Mesothelial cell of epicardium (in vitro differentiated cells): ENCODE measurements at places on chromosomes 12 and 14.
A peak's percentile ranks its signal among the peaks of the same experiment; 100 is the strongest.

- no peaks in the 10 kb centered on the region for H3K36me3 ChIP-seq
- H3K27ac ChIP-seq = no peak overlapping the region
- H3K27me3 ChIP-seq = peaks cover 7% of the 10 kb centered on the region
These were observed 21.7 kb upstream of the KICS2 start for GRCh38 chr12:64243809-64244208.

- H3K27ac ChIP-seq = no peak overlapping the region
- H3K4me3 ChIP-seq = no peak overlapping the region
- no peak for DNase-seq
- H3K4me1 ChIP-seq = peaks cover 16% of the 10 kb centered on the region
- H3K36me3 ChIP-seq = no peaks in the 10 kb centered on the region
- H3K27me3 ChIP-seq = no peaks in the 10 kb centered on the region
These were observed 69.3 kb upstream of the TMPO start for GRCh38 chr12:98446060-98446459.

DNA sequence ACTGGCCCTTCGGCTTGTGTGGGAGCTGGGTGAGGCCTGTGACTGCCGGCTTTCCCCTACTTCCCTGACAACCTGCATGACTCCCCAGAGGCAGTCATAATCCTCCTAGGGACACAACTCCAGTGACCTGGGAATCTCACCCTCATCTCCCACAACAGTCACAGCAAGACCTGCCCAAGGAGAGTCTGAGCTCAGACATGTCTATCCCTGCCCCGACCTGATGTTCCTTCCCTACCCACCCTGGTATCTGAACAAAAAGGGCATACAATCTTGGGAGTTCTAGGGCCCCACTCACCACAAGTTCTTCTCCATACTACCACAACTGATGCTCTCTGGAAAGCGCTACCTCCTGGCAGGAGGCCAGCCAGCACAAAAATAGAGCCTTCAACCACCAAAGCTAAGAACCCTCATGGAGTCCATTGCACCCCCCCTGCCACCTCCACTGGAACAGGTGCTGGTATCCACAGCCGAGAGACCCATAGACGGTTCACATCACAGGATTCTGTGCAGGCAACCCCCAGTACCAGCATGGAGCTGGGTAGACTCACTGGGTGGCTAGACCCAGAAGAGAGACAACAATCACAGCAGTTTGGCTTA is 16.8 kb downstream of the ATP23 start:
- peaks cover 48% of the 10 kb centered on the region for H3K36me3 ChIP-seq
- no peaks in the 10 kb centered on the region for H3K27me3 ChIP-seq
- H3K4me3 ChIP-seq = no peak overlapping the region
- H3K4me1 ChIP-seq = no peaks in the 10 kb centered on the region
- no peak for DNase-seq

GRCh38 chr14:103058164-103059055 is 1.1 kb upstream of the CDC42BPB start:
- H3K27ac ChIP-seq = peak overlapping the region; percentile 69
- peak overlapping the region; percentile 78 for H3K4me3 ChIP-seq
- no peaks in the 10 kb centered on the region for H3K36me3 ChIP-seq

DNA sequence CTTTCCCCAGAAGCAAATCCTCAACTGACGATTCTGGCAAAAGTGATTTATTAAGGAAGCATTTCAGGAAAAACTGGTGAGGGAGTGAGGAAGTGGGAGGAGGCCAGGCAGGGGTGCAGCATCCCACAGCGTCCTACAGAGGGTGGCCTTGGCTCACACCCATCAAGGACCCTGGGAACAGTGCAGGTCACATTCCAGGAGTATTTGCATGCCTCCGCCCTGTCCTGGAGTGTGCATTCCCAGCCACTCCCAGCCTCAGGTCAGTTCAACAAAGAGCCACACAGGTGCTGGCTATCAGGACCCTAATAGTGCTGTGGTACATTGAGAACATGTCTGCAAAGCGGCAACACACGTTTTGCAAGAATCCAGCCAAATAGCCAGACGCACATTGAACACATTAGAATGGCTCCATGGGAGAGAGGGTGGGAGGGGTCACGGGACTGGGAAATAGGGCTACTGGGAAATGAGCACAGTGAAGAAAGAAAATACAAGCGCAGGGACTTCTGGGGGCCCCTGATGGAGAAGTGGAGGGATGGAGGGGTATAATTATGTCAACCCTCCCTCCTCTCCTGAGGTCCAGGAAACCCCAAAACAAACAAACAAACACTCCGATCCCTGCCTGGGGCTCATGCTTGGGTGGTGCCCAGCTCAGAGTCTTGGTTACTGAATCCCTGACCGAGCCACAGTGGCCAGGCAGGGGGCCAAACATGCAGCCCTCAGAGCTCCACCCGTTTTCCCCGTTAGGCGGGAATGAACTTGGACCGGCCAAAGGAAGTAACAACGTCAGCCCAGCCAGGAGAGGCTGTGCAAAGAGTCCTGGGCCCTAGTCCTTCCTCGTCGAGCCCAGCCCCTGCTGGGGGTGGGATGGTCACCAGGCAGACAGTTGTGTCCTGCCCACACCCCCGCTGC is 36.5 kb downstream of the CMKLR1 start:
- DNase-seq = no peak
- no peak overlapping the region for H3K4me3 ChIP-seq
- H3K36me3 ChIP-seq = no peaks in the 10 kb centered on the region
- H3K27me3 ChIP-seq = peaks cover 4% of the 10 kb centered on the region
- H3K27ac ChIP-seq = no peak overlapping the region

GRCh38 chr12:92673756-92674155 is 29.0 kb upstream of the PLEKHG7 start:
- no peak overlapping the region for H3K27ac ChIP-seq
- no peaks in the 10 kb centered on the region for H3K36me3 ChIP-seq
- no peak overlapping the region for H3K4me3 ChIP-seq
- no peak for DNase-seq
- no peaks in the 10 kb centered on the region for H3K4me1 ChIP-seq

- no peaks in the 10 kb centered on the region for H3K27me3 ChIP-seq
- H3K36me3 ChIP-seq = no peaks in the 10 kb centered on the region
- H3K27ac ChIP-seq = no peak overlapping the region
- H3K4me1 ChIP-seq = no peaks in the 10 kb centered on the region
- peak; percentile 21 for DNase-seq
These were observed 60.0 kb upstream of the DIO3 start for GRCh38 chr14:101501341-101501740.

GRCh38 chr12:126454581-126454980 is 1389.3 kb downstream of the AACS start:
- no peaks in the 10 kb centered on the region for H3K27me3 ChIP-seq
- no peaks in the 10 kb centered on the region for H3K36me3 ChIP-seq
- H3K27ac ChIP-seq = no peak overlapping the region
- no peak for DNase-seq
- no peak overlapping the region for H3K4me3 ChIP-seq

DNA sequence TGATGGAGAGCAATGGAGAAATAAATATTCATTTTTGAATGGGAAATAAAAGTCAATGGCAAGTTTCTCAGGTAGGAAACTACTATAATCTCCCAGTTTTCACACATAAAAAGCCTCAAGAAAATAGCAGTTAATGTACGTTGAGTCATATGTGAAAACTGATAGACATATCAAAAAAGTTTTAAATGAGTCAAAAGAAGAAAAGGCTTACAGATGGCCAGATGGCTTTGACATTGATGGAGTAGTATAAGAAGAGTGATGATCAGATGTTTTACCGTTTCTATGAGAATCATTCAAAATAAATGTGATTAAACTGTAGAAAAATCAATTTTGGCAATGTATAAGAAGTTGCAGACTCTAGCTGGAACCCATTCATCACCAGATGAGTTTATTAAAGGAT is 97.8 kb downstream of the LLPH start:
- no peak overlapping the region for H3K27ac ChIP-seq
- H3K27me3 ChIP-seq = no peaks in the 10 kb centered on the region
- H3K36me3 ChIP-seq = no peaks in the 10 kb centered on the region
- no peak overlapping the region for H3K4me3 ChIP-seq
- H3K4me1 ChIP-seq = peaks cover 52% of the 10 kb centered on the region

DNA sequence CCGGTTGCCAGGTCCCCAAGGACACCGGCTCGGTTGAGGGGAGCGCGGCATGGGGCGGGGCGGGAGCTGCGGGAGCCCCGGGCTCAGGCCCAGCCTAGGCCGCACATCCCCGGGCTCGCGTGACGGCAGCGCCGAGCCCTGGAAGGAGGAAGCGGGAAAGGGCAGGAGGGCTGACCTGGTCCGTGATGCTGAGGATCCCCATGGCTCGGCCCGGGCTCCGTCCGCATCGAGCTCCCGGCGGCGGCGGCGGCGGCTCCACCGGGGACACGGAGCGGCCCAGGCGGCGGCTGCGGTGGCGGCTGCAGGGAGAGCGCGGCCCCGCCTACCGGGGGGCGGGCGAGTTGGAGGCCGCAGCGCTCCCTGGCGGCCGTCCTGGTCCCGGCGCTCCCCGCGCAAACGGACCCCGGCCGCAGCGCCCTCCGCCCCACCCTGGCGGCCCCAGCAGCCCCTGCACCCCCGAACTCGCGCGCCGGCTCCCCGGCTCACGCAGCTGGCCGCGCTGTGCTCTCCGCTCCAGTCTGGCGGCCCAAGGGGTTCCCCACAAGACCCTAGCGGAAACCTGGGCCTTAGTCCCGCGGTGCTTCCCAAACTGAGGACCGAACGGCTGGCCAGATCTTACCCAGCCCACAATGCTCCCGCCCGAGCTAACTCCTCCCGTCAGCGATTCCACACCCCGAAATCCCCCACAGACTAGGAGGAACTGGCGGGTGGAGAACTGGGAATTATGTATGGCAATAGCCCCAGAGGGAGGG is at the start of gene ANKRD52:
ANKRD52 (minus strand) TSS at position 317 of the 752 bp plus-strand sequence; CDS start at position 202, 115 bp downstream.
- H3K27ac ChIP-seq = peak within 1 kb of the TSS; percentile 92
- H3K4me1 ChIP-seq = peaks cover 15% of the 10 kb centered on the region
- H3K4me3 ChIP-seq = peak within 1 kb of the TSS; percentile 94
- DNase-seq = peak; percentile 81
- H3K36me3 ChIP-seq = peaks cover 20% of the 10 kb centered on the region

- peaks cover 2% of the 10 kb centered on the region for H3K36me3 ChIP-seq
- no peak overlapping the region for H3K4me3 ChIP-seq
These were observed 318.4 kb downstream of the RAD51B start for GRCh38 chr14:68137704-68138619.

- DNase-seq = peak; percentile 50
- H3K36me3 ChIP-seq = no peaks in the 10 kb centered on the region
- H3K4me1 ChIP-seq = no peaks in the 10 kb centered on the region
- no peak overlapping the region for H3K4me3 ChIP-seq
- no peak overlapping the region for H3K27ac ChIP-seq
These were observed 273.9 kb upstream of the MIS18BP1 start for GRCh38 chr14:45526715-45527549.

GRCh38 chr14:29918981-29919380 is 8.7 kb downstream of the PRKD1 start:
- H3K4me1 ChIP-seq = peaks cover 6% of the 10 kb centered on the region
- no peak for DNase-seq

- peaks cover 3% of the 10 kb centered on the region for H3K27me3 ChIP-seq
- no peak overlapping the region for H3K4me3 ChIP-seq
- H3K4me1 ChIP-seq = peaks cover 4% of the 10 kb centered on the region
- H3K36me3 ChIP-seq = no peaks in the 10 kb centered on the region
These were observed 88.0 kb upstream of the MBIP start for GRCh38 chr14:36408388-36408787.

- H3K4me3 ChIP-seq = no peak overlapping the region
- DNase-seq = no peak
- H3K27ac ChIP-seq = no peak overlapping the region
- peaks cover 10% of the 10 kb centered on the region for H3K4me1 ChIP-seq
These were observed 179.2 kb upstream of the PDE3A start for GRCh38 chr12:20188930-20189653.

GRCh38 chr12:22262309-22262708 is 72.2 kb downstream of the ST8SIA1 start:
- H3K4me3 ChIP-seq = no peak overlapping the region
- no peak for DNase-seq
- no peaks in the 10 kb centered on the region for H3K27me3 ChIP-seq
- peaks cover 23% of the 10 kb centered on the region for H3K4me1 ChIP-seq
- H3K27ac ChIP-seq = peak overlapping the region; percentile 11
- no peaks in the 10 kb centered on the region for H3K36me3 ChIP-seq
